Renal pelvis (tissue), 12 donors: ENCODE measurements at places on chromosomes 2 and 18. TPM values are rescaled to one million over a fixed set of nuclear protein-coding genes. Genes with fewer than 3 reads are reported as not detected.

GALNT5 gene
- 0.48 TPM for polyA plus RNA-seq

GRCh38 chr2:229434187-229434586 is 163.1 kb upstream of the PID1 start:
- no peak for DNase-seq

PDE11A gene
- 8.3 TPM for polyA plus RNA-seq

TDRD15 gene
- 0.03 TPM for polyA plus RNA-seq

CTDP1 gene
- 17.4 TPM for polyA plus RNA-seq

KIF5C gene
- 4.4 TPM for polyA plus RNA-seq

GRCh38 chr18:11146238-11146946 is 3.0 kb downstream of the PIEZO2 start:
- no peak for DNase-seq

GPR35 gene
- polyA plus RNA-seq = 4.2 TPM

DNA sequence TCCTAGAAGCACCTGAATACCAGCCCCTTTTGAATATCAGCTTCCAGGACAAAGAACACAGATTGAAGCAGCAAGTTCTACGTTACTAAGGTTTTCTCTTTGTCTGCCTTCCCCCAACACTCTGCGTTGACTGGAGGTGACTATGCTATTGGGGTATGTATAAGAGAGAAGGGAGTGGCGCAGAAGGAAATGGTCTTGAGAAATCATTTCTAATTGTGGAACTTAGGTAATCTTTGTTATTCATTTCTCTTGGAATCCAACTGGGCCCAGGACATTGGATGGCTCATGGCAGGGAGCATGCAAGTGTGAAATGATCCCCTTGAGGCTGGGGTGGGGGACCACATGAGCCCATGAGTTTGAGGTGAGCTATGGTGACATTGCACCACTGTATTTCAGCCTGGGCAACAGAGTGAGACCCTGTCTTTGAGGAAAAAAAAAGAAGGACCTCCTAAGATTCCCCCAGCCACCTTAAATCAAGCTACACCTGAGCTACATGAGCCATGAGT is 29.7 kb downstream of the XDH start:
- DNase-seq = no peak

DNA sequence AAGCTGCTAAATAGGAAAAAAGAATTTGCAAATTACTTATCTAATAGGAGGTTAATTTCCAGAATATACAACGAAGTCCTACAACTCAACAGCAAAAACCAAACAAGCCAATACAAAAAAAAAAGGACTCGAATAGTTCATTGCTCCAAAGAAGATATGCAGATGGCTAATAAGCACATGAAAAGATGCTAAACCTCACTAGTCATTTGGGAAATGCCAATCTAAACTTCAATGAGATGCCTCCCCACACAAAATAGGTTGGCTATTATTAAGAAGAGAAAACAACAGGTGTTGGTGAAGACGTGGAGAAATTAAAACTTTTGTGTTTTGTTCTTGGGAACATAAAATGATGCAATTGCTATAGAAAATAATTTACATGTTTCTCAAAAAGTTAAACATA is 1634.4 kb upstream of the DDX18 start:
- DNase-seq = no peak

DNA sequence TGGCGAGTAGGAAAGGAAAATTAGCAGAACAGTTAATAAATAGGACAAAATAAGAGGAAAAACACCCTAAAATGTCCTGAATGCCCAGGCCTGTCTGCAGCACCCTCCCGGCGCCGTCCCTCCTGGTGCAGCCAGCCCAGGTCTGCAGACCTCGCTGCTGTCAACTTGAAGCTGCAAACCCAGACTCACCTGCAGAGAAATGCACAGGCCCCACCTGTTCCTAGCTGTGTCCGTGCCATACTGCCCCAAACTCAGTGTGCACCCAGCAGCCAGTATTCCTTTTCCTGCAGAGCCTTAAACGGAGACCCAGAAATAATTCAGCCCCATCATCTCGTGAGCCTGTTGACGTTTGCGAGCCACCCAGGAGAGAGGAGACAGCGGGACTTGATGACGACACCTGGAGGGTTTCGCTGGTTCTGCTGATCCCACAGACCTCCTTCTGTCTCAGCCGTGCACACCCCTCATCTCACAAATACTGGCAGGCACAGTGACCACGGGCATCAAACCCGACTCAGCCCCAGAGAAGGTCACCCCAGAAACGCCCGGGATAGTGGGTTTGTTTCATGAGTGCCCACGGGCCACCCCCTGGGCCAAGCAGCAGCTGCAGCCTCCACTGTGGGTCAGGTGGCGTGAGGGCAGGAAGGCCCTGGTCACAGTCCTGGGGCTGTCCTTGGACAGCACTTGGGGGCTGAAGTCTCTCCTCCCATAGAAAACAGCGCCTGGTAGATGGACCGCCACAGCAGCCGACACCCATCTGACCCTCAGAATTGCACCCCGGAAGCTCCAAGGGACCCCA is 239.5 kb upstream of the SALL3 start:
- no peak for DNase-seq
